Adipose tissue (tissue), 3 donors: ENCODE measurements at places on chromosomes 2 and 18. TPM values are rescaled to one million over a fixed set of nuclear protein-coding genes. Genes with fewer than 3 reads are reported as not detected.

The CFAP65 gene
- 0.04 TPM for polyA plus RNA-seq

The CAVIN2 gene
- 47.9 TPM for polyA plus RNA-seq

The SLC9A2 gene
- polyA plus RNA-seq: 0.11 TPM

The CYP27C1 gene
- polyA plus RNA-seq: 0.08 TPM

The MAPK4 gene
- polyA plus RNA-seq: 0.15 TPM

The MREG gene
- polyA plus RNA-seq: 2.3 TPM

The CPO gene
- 1.1 TPM for polyA plus RNA-seq

The CD28 gene
- polyA plus RNA-seq: 0.25 TPM

The EFHD1 gene
- polyA plus RNA-seq: 18.9 TPM

The CRYBA2 gene
- polyA plus RNA-seq: not detected

The SCN7A gene
- 1.9 TPM for polyA plus RNA-seq

The SPR gene
- 34.9 TPM for polyA plus RNA-seq
